Ovary (tissue), 10 donors: ENCODE measurements at places on chromosomes 7 and 10. TPM values are rescaled to one million over a fixed set of nuclear protein-coding genes. Genes with fewer than 3 reads are reported as not detected.

Gene ATP6V0A4
- not detected for total RNA-seq

Gene ACHE
- 5.0 TPM for total RNA-seq

Gene ATG9B
- 0.40 TPM for total RNA-seq

Gene PDZD7
- total RNA-seq, result 0.83 TPM

Gene IKZF1
- total RNA-seq, result 7.5 TPM

Gene TMEM176A
- 82.9 TPM for total RNA-seq

Gene SLC13A4
- total RNA-seq, result not detected

DNA sequence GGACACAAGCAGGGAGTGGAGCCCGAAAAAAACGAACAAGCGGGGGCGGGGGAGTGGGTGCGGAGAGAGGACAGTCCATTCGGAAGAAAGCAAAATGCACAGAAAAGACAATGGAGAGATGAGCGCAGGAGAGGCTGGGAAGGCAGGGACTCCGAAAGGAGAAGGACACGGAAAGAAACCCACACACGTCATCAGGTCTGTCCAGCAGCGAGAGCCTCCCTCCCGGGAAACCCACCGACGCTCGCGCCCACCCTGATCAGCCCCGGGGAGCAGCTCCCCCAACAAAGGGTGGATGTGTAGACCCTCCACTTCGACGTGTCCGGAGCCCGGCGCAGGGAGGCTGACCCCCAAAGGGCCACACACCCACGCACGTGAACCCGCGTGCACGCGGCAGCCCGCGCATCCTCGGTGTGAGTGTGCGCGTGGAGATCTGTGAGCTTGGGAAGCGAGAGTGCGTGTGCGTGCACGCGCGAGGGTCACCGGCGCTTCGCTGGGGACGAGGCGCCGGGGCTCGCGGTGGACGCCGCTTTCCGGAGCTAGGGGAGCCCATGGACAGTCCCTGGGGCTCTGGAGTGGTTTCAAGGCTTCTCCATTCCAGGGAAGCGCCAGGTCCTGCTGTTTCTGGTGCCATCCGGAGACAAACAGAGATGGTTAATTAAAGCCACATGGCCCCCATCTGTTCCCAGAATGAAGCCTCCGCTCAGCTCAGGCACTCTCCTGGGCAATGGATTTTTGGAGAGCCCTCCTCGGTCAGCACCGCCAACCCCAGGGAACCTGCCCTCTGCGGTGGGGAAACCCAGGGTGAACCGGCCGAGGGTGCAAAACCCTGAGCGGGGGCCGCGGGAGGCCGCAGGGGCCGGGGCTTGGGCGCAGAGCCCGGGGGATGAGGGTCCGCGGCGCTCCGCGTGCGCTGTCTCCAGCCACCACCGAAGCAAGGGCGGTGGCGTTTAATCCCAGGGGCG lies 916 bp downstream of the LAMB1 start:
- DNase-seq, result peak; percentile 32

DNA sequence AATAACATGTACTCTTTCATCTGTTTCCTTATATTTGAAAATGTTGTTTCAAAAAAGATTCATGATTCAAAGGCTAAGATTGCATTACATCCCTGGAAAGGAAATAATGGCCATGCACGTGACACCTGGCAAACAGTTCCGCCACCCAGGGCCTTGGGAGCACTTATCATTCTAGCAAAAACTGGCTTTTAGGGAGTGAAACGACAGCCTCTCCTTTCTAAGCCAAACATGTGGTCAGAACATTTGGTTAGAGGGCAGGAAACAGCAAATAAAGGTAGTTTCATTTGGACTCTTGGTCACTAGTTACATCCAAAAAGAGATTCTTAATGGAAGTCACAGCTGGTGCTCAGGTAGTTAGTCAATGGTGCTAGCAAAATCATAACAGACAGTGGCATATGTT lies 83.5 kb downstream of the FAS start:
- DNase-seq, result peak; percentile 80

DNA sequence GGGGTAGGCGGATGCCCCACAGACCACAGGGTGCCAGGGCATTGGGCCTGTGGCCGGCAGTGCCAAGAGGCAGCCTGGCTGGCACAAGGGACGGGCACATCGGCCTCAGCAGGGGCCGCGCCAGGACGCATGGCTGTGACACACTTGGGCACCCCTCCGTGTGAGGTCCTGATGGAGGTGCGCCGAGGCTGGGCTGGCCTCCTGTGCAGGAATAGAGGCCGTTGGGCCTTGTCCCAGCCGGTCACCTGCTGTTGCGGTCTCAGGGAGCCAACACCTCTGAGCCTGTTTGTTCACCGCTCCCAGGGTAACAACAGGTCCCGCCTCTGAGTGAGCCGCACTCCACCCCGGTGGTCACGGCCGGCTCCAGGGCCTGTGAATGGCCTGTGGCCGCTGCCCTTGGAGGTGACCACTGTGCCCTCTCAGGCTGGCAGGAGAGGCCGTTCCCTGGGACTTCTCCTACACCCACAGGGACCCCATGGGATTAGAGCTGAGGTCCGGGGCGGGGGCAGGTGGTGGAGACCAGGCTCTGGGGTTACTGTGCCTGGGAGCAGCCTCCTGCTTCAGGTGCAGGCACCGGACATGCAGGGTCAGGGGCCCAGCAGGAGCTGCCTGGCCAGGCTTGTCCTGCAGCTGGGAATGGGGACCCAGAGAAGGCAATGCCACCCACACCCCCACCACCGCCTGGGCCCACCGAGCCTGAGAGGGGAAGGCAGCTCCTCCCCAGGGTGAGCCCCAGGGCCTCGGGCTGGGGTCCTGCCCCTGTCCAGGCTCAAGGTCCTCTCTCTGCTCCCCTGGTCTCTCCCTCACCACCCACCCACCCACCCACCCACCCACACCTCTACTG lies 12.0 kb downstream of the PWWP2B start:
- no peak for DNase-seq

- DNase-seq, result no peak
These were observed 14.3 kb upstream of the TLX1 start for GRCh38 chr10:101116754-101117153.

GRCh38 chr10:49040601-49041000 lies 74.7 kb downstream of the VSTM4 start:
- no peak for DNase-seq

GRCh38 chr7:102063690-102064180 lies 222.9 kb upstream of the SH2B2 start:
- no peak for DNase-seq

GRCh38 chr7:66731986-66732385 lies 8.5 kb upstream of the RABGEF1 start:
- no peak for DNase-seq

GRCh38 chr10:78737883-78738856 lies 330.6 kb upstream of the ZMIZ1 start:
- DNase-seq, result no peak

DNA sequence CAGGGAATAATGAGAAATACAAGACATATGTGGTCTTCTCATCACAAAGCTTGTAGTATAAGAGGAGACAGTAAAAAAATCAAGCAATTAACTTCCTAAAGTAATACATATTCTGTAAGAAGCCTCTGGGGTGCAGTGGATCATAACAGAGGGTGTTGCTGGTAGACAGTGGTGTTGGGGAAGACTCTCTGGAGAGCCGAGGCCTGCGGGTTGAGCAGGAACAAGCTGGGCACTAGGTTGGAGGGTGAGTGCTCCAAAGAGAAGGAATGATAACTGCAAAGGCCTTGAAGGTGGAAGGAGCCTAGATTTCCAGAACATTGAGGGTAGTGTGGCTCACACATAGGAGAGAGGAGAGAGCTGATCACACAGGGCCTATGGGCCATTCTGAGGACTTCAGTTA lies 1.5 kb downstream of the GIMAP4 start:
- no peak for DNase-seq

- DNase-seq, result no peak
These were observed 304.3 kb upstream of the ZMIZ1 start for GRCh38 chr10:78764436-78764835.

- no peak for DNase-seq
These were observed 116.4 kb downstream of the ITGB8 start for GRCh38 chr7:20447021-20447650.

GRCh38 chr7:135334830-135335543 lies 101.3 kb downstream of the STRA8 start:
- no peak for DNase-seq

GRCh38 chr10:58358314-58358933 lies 23.6 kb downstream of the UBE2D1 start:
- no peak for DNase-seq

DNA sequence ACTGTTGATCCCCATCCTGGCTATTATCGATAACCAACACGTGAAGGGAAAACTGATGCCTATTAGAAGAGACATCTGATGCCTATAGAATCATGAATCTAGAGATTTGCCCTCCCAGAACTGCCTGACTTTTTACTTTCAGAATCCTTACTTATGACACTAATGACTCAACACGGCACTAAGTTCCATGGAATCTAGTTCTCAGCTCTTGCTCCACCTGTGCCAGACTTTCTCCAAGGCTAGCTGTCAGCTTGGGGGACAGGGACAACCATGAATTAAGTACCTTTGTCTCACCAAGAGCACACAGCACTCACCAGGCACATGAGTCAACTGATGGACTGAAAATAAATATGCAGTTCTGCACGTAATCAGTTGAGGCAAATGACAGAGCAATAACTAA lies 184.2 kb downstream of the FRMD4A start:
- DNase-seq, result no peak

DNA sequence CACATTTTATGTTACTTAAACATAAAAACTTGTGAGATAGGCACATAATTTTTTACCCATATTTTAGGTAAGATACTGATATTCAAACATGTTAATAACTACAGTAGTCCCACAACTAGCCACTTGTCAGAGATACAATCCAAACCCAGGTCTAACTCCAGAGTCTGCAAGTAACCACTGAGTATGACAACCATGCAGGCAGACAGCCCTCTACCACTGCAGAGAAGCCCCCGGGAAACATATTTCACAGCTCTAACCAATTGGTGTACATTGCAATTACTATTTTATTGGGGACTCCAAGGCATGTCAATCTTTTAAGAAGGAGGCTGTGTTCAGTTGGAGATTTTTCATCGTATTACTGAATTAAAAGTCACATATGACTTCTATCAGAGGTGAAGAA lies 107.2 kb upstream of the FAM133B start:
- DNase-seq, result no peak
